ENCODE measurements at places on chromosomes 2 and 18.

GRCh38 chr18:36589857-36590543 lies 238.8 kb downstream of the TPGS2 start:
- no peak for DNase-seq

- no peak for DNase-seq
Observed at GRCh38 chr18:41974796-41975201, 19.8 kb downstream of the PIK3C3 start.

DNA sequence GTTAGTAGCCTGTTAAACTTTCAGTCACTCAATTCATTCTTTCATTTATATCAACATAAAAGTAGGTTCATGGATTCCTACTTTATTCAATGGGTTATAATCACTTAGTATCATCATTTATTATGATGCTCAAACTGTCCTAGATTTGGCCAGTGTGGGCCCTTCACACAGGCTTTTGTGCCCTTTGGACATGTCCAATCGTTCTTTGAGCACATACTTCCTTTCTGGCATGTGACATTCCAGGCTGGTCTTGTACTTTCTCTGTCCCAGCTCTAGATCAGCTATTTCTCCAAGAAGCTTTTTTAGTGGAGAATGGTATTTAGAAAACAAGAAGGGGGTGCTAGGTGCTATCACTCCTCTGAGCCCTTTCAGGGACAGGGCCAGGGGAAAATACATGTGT lies 11.5 kb downstream of the POLR1A start:
- DNase-seq = no peak

DNA sequence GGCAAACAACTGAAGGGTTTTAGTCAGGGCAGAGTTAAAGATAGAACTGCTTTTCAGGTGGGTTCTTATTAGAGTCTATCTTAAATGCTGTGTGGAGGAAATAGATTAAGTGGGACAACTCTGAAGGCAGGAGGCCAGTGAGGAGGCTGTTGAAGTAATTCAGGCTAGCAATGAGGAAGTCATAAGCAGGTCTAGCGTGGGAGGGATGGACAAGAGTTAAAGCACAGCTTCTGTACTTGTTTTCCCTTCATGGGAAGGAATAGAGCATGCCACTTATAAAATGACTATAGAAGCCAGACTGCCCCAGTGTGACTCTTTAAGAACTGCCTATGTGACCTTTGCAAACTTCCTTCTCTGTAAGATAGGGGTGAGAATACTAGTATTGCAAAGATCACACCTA lies 202.0 kb upstream of the LRRTM1 start:
- DNase-seq = no peak

DNA sequence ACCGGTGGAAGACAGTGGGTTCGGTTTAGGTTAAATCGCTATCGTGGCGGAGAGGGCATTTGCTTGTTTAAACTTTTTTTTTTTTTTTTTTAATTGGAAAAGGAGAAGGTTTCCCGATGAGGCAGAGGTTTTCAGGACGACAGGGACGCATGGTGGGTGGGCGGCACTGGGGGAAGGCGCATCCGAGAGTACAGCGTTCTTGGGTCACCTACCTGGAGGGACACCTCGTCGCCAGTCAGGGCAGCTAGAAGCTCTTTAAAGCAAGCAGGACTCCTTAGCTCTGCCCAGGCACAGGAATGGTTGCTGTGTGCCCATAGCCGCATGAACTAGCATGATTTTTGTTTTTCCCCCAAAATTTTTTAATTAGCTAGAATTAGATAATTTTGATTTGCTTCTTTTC lies 437 bp downstream of the LDLRAD4 start:
- DNase-seq = no peak

- DNase-seq = no peak
Observed at GRCh38 chr2:134713176-134713575, 5.6 kb downstream of the TMEM163 start.

- DNase-seq = no peak
Observed at GRCh38 chr2:242075696-242076095, 206.2 kb downstream of the RTP5 start.
